Stomach (tissue), 19 donors: ENCODE measurements at places on chromosomes 4 and X.

DNA sequence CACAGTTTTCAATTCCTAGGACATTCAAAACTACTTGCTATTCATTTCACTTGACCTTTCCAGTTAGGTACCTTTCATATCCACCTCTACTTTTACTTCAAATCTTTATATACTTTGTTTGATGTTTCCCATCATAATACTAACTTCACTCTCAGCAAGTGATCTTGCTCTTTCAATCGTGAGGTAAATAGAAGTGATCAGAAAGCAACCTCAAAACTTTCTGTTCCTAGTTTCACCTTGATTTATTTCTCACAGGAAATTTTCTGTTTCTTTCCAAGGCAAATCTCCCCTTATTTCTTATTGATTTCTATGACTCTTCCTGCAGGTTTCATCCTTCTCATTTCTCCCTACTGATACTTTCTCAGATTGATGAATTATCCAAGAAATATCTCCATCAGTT lies 623.5 kb downstream of the FSTL5 start:
- no peak for DNase-seq

- no peak for DNase-seq
These were observed 4.0 kb downstream of the C4orf46 start for GRCh38 chr4:158667651-158668198.

- DNase-seq = no peak
These were observed 82.9 kb upstream of the PNPLA4 start for GRCh38 chrX:8010105-8010504.

- DNase-seq = no peak
These were observed 1.5 kb downstream of the ZNF182 start for GRCh38 chrX:48002319-48002718.

GRCh38 chr4:14520171-14520570 lies 482.1 kb upstream of the CPEB2 start:
- no peak for DNase-seq

GRCh38 chrX:98057176-98057575 lies 1173.5 kb downstream of the RPA4 start:
- DNase-seq = no peak

- DNase-seq = no peak
These were observed 311.7 kb upstream of the HTR2C start for GRCh38 chrX:114272096-114272686.
